ENCODE measurements at places on chromosomes 7 and 10.

- DNase-seq = no peak
Observed at GRCh38 chr7:105990727-105991453, 27.8 kb downstream of the CDHR3 start.

GRCh38 chr7:90242369-90243168 is 2.4 kb upstream of the CFAP69 start:
- no peak for DNase-seq

GRCh38 chr10:117360994-117361667 is 14.1 kb downstream of the PDZD8 start:
- no peak for DNase-seq

DNA sequence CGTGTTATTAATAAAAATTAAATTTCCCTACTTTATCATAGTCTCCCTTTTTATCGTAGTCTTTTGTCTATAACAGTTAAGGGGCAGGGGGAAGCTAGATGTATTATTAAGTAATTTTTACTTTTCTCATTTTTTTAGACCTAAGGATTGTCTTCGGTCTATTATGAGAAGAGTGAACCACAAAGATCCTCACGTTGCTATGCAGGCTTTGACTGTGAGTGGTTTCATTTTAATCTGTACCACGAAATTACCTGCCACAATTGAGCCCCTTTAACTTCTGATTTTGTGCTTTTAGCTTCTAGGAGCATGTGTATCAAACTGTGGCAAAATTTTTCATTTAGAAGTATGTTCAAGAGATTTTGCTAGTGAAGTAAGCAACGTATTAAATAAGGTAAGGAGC is 40.6 kb downstream of the STAM start:
- DNase-seq = no peak

DNA sequence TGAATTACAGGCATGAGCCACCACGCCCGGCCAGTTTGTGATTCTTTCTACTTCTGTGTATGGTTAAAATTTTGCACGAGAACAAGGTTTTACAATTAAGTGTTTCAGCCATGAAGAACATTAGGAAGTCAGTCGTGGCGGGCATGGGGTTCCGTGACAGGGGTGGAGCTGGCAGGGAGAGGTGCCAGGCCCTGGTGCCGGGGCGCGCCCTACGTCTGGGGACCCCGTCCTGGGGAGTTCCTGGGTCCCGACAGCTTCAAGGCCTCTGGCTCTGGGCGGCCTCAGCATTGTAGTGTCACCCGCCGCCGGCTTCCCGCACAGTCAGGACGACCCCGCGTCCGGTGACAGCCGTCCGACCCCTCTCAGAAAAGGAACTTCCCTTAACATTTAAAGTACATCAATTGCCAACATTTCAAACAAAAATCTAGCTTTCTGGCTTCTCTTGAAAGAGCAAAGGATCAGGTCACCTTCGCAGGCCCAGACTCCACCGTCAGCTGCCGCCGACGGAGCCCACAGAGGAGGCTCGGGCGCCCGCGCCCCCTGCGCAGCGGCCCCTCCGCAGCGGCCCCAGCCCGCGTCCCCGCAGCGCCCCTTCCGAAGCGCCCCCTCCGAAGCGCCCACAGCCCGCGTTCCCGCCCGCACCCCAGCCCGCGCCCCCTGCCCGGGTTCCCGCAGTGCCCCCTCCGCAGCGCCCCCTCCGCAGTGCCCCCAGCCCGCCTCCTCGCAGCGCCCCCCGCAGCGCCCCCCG is 23.2 kb upstream of the MKI67 start:
- no peak for DNase-seq

- DNase-seq = no peak
Observed at GRCh38 chr10:118272767-118273166, 69.4 kb downstream of the FAM204A start.

DNA sequence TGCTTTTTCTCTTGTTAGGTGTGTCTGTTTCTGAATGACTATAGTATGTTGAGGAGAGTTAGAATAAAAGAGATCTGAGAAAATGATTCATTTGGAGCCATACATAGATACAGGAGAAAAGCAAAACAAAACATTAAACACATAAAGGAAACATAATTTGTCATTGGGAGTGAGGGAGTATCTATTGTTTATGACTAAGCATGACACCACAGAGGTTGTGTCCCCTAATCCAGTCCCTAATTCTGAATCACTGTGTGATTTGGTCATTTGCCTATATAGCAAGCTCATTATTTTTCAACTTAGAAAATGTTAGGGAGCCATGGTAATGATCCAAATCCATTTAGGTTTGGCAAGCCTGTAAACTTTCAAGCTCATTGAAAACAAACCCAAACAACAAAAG is 132.3 kb upstream of the BMPER start:
- no peak for DNase-seq

- peak; percentile 65 for DNase-seq
Observed at GRCh38 chr7:100215895-100216294, 3.9 kb upstream of the PVRIG start.

GRCh38 chr10:113302062-113302461 is 250.8 kb upstream of the HABP2 start:
- DNase-seq = no peak

DNA sequence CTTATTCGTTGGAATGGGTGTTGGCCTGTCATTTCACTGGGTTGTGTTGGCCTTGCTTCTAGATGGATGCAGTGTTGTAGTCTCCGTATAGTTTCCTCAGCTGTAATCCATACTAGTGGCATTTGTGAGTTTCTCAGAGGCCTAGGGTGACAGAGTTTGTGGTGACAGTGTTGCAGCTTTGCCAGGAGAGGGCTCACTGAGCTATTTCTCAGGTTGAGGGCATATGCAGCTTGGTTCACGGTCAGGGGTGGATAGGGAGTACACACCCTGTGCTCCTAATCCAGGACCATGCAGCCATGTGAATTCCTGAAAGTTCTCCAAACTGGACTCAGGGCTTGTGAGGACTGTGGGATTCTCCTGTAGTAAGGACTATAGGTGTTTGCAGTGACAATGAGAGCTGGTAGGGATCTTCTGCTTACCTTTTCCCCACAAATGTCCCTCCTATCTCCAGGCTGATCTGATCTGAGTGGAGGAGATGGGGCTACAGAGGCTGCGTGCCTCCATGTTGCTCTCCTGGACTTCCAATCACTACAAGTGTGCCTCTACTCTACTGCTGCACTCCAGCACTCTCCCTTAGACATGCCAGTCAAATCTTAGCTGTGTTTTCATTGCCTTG is 229.0 kb downstream of the STK31 start:
- no peak for DNase-seq

GRCh38 chr10:112002206-112002605 is 181.4 kb downstream of the GPAM start:
- no peak for DNase-seq

- no peak for DNase-seq
Observed at GRCh38 chr10:85921789-85922188, 444.8 kb downstream of the GRID1 start.
